ENCODE measurements at places on chromosomes 6 and 20. TPM values are rescaled to one million over a fixed set of nuclear protein-coding genes. Genes with fewer than 3 reads are reported as not detected.

Gene ARFGEF3
- total RNA-seq, result not detected

Gene RBPJL
- total RNA-seq, result not detected

Gene HLA-DOB
- 4.2 TPM for total RNA-seq

Gene FRK
- not detected for total RNA-seq

Data from natural killer cell (primary cell).